ENCODE measurements at places on chromosomes 7 and 10.
A peak's percentile ranks its signal among the peaks of the same experiment; 100 is the strongest.

DNA sequence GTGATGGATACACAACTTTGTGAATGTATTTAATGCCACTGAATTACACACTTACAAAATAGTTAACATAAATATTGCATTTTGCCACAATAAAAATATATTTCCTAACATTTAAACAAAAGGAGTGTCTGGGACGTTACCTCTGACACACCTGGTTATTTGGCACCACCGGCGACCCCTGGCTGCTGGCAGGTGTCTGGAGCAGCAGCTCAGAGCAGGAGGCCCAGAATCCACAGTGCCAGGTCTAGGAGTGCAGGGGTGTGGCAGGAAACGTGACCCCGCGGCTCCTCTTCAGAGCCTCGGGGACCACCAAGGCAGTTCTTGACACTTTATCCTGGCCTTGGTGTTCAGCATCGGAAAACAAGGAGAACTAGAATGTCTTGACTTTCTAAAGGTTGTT, 46.3 kb downstream of the MGMT start:
- no peak for DNase-seq

DNA sequence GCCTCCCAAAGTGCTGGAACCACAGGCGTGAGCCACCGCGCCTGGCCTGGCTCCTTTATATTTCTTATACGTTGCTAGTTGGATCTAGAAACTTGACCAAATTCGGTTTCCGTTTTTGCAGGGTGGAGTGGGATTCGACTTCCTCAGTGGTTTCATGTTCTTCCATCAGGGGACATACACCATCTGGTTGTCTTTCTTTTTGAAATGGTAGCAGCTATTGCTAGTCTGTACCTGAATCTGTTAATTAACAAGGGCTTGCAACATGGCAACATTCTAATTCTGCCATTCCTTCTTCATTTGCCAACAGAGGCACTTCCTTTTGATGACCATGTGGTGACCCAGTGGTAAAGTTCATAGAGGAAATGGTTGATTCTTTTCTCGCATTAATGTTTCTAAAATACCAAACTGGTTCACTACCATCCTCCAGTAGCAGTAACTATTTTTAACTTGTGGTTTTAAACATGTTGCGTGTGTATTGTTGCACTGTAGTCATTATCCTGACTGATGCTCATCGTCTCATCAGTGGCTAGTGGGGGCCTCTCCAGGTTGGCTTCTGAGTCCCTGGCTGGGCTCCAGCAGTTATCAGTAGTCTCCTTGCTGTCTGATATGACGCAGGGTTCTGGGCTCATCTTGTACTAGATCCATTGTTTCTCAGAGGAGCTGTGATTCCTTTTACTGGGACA, 159.2 kb downstream of the RGS10 start:
- DNase-seq, result no peak

DNA sequence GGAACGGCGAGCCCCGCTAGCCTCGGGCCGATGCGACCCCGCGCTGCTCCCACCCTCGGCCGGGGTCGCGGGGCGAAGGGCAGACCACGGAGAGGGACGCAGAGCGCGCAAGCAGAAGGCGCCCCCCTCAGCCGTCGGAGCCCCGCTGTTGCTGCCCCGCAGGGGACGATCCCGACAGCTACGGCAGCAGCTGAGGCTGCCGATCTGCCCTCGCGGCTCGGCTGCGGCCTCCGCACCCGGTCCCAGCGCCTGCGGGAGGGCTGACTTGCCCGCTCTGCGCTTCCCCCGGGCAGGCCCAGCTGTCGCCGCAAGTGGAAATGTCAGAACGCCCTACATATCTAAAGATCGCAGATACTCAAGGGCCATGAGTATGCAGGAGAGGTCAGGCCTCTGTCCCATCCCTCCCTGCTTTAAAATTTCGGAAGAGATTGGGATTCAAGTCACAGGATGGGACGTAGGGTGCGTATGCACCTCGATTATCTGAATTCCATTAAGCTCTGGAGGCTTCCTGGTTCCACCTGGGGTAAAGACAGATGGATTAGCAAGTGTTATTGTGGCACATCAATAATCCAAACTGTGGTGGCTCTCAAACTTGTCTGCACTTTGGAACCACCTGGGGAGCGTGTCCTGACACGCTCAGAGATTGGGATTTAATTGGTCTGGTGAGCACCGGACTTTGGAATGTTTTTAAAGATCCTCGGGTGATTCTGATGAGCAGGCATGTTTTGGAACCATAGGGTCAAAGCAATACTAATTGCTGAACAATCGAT, at the start of gene CRPPA:
Gene CRPPA, minus strand, starts transcription at position 206 of the 770 bp plus-strand sequence. CDS start 216 bp downstream, outside the sequence.
- DNase-seq, result peak; percentile 62

DNA sequence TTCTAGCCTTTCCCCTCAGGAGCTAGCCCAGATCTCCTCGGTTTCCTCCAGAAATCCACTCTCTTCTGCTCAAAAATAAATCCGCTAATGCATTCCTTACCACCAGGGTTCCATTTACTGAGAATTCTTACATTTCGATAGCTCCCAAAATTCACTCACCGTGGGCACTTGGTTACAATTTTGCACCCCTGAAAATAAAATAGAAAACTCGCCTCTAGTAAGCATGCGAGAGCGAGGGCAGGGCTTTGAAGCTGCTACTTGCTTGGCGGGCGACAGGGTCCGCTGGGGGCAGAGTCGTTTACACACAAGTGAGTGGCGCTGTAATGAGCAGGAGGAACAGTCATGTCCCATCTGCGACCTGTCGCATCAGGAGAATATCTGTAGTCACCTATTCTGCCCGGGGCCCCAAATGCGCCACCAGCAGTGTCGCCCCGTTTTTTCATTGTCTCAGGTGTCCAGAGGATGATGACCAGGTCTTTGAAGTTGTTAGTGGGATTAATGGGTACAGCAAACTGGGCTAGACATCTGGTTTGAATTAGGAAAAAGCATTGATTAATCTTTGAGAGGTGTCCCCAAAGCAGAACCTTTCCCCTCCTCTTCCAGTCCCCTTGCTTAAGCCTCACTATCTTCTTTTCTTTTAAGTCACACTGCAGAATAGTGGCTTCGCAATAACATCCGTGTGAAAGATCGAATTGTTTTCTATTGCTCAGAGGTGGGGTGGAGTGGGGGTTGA, 1.2 kb upstream of the MEOX2 start:
- DNase-seq, result no peak

DNA sequence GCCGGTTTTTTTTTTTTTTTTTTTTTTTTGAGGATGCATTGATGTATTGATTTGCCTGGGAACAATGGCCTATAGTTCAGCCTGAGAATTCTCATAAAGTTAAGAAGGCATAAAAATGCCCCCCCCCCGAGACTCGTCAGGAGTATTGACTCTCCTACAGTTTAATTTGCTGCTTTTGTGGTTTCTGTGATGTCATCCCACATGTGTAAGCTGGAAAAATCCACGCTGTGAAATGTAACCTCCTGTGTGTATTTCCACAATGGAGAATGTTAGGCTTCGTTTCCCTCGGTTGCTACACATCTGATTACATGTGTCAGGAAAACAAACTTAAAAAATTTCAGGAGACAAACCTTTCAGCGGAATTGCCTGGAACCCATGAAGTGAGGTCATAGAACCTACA, 117.9 kb downstream of the FANK1 start:
- no peak for DNase-seq

- DNase-seq, result no peak
These were observed 39.0 kb downstream of the ZMIZ1 start for GRCh38 chr10:79107736-79108264.

- no peak for DNase-seq
These were observed 68.9 kb upstream of the AQP1 start for GRCh38 chr7:30842542-30843451.

DNA sequence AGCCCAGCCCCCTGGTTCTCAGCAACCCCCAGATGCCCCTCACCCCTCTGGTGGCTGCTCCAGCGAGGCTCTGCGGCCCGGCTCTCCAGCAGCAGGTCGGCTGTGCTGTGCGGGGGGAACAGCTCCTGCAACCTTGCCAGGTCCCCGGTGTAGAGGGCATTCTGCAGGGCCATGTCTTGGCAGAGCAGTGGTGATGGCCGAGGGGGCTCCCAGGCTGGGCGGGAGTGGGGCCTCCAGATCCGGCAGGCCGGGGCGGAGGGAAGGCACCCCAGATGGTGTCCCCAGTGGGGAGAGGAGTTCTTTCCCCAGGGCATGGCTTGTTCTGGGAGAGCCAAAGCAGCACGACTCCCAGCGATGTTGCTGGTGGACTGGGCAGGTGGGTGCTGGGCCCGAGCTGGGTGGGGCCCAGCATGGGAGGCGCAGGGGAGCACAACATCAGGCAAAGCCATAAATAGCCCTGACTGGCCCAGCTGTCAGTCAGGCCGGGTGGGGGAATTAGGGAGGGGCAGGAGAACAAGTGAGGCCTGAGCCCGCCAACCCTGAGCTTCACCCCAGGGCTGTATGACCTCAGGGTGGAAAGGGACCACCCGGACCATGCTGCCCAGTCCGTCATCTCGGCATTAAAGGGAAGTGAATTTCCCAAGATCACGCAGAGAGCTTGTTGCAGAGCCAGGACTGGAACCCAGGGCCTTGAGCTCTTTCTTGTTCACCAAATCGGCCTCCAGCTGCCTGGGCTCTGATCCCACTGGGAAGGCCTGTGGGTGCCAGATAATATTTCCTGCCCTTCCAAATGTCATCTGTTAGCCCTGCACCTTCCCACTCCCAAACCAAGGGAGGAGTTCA, 580 bp upstream of the ASB10 start:
- no peak for DNase-seq

- DNase-seq, result no peak
These were observed 31.4 kb upstream of the RSU1 start for GRCh38 chr10:16848562-16849154.

DNA sequence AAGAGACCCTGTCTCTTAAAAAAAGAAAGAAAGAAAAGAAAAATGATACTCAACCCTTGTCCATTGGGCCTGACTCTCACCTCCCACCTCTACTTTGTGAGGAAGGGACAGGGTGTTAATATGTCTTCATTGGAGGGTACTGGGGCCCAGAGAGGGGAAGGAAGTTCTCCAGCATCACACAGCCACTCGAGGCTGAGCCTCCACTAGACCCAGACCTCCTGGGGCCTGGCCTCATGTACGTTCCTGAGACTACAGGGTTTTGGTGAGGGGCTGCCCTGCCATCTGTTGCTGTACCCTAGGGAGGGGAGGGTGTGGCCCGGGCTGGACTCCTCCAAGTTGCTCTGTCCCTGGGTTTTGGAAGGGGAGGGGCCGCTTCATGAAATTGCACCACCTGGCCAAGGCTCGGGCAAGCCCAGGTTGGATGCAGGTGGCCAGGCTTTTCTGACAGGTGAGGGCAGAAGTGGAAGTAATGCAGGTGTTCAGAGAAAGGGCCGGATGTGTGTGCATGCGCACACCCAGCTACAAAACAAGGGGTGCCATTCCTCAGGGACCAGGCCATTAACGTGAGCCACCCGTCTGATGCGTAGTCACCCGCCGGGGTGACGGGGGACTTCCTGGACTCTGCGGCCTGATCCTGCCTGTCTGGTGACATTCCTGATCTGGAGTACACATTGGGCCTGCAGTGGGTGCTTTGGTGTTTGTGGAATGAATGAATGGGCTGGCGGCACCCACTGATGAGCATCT, 21.7 kb downstream of the GTF2IRD1 start:
- DNase-seq, result no peak

DNA sequence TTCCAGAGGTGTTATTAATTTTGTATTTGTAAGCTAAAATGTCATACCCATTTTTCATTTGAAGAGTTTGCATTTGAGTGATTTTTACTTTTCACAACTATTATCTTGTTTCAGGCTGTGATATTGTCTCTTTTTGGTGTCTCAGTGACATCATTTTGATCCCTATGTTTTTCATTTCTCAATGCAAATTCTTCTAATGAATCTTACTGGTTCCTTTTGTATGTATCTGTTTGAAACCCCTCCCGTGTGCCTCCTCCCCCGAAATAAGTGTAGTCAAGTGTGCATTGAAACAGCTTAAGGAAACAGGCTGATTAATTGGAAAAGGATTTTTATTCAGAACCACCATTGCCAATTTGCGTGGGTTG, 77.8 kb downstream of the SHH start:
- DNase-seq, result no peak

DNA sequence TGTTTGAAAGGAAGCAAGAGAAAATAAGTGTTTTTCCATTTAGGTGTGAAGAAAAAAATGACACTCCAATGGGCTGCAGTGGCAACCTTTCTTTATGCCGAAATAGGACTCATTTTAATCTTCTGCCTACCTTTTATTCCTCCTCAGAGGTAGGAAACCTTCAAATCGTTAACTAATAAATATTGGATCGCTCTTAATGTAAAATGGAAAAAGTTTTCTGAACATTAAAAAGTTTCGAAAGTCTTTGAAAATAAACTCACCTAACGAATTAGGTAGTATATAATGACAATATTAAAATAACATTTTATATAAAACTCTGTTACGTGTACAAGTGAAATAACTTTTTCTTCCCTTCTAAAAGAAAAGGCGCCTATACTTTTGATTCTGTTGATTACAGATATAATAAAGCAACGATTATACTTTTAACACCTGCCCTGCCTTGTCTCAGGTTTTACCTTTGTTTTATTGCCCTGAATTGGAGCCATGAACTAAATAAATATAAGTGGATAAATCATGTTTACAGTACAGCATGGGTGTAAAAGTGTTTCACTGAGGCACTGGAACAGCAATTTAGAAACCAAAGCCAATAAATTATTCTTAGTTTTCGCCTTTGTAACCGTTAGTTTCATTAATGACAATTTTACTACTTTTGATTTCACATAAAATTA, 804 bp downstream of the BCAP29 start:
- DNase-seq, result no peak

GRCh38 chr7:43112459-43112940, at the start of gene HECW1:
Gene HECW1 (plus strand): TSS chr7:43112647. CDS start chr7:43243906, 131,259 bp downstream.
- no peak for DNase-seq

- DNase-seq, result no peak
These were observed 33.0 kb downstream of the ANKRD16 start for GRCh38 chr10:5856701-5857004.

DNA sequence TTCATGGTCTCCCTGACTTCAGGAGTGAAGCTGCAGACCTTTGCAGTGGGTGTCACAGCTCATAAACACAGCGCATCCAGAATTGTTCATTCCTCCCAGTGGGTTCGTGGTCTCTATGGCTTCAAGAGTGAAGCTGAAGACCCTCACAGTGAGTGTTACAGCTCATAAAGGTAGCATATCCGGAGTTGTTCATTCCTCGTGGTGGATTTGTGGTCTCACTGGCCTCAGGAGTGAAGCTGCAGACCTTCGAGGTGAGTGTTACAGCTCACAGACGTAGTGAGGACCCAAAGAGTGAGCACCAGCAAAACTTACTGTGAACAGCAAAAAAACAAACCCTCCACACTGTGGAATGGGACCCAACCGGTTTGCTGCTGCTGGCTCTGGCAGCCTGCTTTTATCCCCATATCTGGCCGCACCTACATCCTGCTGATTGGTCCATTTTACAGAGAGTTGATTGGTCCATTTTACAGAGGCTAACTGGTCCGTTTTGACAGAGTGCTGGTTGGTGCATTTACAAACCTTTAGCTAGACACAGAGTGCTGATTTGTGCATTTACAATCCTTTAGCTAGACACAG, 308.8 kb downstream of the PTPRN2 start:
- DNase-seq, result no peak

DNA sequence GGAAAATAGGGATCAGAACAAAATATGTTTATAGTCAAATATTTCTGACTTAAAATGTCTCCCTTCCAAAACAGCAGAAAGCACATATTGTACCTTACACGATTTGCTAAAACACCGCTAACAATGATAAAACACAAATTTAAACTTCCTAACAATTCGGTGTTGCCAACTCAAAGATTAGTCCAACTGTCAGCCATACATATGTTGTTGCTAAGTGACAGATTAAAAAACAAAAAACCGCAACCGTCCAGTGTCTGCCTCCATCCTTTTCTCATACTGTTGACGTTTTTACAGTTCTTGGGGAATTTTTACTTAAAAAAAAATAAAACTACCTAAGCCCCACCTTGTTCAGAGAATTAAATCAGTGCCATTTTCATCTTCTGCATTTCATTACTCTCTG, 118.0 kb downstream of the RAB11FIP2 start:
- no peak for DNase-seq

All from CD8-positive, alpha-beta T cell (primary cell).